ENCODE measurements at places on chromosomes 5 and 9.

DNA sequence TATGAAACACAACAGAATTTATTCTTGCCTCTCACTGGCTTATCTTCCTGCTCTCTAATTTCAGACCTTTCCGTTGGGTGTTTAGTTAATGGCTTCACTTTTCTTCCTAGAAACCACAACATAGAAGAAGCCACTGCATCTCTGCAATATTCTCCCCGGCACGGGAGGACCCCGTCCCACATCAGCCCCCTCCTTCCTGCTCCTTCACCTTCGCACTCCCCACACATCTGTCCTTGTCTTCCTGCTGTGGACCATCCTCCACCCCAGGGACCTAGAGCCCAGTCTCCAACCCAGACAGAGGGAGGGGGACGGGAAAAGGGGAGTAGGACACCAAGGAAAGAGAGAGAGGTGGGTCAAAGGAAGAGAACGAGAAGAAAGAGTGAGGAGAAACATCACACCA lies 1.4 kb downstream of the OR2V1 start:
- no peak for DNase-seq

DNA sequence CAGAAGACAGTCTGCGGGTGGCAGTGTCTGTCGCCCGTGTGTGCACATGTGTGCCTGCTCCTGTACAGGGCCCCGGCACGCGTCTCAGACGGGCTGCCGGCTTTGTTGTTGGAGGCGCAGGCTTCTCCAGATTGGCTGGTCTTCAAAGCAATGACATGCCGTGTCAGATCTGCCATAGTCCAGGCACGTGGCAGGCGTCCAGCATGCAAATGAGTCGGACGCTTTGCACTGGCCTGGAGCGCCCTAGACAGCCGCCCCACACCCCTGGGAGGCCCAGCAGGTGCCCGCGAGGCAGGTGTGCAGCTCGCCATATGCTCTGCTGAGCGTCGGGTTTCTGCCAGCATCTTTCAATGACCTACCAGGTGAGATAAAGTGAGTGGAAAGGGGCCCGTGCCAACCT lies 71.5 kb downstream of the GADD45G start:
- DNase-seq = no peak

DNA sequence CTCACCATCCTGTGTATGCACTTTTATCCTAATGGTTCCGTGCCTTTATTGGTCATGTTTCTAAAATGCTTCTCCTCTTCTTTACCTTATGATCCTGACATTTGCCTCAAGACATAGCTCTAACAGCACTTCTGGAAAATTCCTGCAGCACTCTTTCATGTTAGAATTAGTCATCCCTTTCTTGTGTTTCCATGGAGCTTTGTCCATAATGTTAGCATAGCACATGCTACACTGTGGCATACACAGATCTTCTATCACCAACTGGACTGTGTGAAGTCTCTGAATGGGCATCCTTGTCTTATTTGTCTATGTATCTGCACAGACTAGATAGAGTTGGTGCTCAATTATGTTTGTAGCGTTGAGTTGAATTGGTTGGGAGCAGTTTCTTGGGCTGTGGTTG lies 2.0 kb downstream of the SCGB3A2 start:
- DNase-seq = no peak

DNA sequence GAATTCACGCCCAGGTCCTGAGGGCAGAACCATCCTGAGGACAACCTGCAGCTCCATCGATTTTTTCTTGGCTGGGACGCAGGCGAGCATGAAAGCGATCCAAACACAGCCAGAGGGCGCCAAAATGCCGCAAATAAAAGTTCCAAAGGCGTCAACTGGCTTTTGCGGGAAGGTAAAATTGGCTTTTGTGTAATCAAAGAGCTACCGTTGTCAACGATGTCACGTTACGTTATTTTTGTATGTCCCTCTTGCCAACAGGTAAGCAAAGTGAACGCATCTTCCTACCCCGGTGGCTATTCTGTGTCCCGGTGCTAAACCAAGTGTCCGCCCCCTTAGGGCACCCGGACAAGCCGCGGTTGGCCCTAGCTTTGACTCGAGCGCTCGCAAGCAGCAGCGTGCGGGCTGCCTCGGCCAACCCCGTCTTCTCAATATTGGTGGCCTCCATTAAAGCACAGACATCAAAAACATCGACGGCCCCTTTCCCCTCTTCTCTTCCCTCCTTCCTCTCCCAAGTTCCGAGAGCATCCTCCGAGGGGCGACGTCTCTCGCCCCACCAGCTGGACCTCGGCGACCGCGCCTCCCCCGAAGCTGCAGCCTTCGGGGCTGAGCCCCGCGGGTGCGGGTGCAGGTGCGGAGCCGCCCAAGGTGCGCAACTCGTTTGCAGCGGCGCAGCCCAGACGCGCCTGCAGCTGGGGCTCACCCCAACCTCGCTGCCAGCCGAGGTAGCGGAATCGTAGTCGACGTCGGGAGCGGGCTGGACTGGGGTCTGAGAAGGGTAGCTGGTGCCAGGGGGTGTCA lies 1.1 kb upstream of the BASP1 start:
- peak; percentile 19 for DNase-seq

GRCh38 chr5:15864536-15865215 lies 314.9 kb downstream of the MARCHF11 start:
- no peak for DNase-seq

- no peak for DNase-seq
Measured at GRCh38 chr5:132853790-132854189, 12.5 kb downstream of the GDF9 start.

GRCh38 chr5:65030056-65030455 lies 261.3 kb downstream of the CWC27 start:
- no peak for DNase-seq

DNA sequence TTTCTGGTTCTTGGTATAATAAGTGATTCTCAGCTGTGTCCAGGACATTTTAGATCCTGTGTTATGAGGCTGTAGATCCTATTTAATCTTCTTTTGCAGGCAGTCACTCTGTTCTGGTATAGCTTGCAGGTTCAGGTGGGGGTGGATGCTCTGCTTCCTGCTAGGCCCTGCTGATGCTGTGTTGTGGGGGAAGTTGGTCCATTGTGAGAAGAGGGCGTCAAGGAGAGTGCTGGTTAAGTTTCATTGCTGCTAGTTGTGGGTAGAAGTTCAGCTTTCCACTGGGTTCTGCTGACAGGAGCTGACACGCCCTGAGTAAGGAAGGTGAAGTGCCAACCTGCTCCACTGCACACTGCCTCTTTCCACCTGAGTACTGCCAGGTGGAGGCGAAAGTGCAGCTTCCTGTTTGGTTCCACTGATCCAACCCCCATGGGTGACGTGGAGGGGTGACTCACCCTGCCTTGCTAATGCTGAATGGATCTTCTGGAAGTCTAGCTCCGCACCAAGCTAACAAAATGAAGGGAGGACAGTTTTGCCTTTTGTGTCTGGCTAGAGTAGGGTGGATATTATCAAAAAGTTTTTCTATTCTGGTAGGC lies 16.3 kb downstream of the NMRK1 start:
- peak; percentile 70 for DNase-seq

DNA sequence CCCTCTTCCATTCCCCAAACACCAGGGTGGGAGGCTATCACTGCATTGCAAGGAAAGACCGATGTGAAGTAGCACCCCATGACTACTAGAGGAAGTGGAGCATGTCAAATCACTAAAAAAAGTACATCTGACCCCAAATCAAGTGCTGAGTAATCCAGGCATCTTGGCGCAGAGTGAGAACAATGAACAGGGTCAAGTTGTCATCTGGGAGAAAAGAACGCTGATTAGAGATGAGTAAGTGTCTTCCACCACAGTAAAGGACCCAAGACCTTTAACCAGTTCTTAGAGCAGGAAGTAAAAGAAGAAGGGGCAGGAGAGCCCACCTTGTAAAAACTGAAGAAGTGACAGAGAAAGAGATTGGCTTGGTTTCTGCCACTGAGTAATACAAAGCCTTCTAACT lies 75.0 kb upstream of the RAD23B start:
- no peak for DNase-seq

DNA sequence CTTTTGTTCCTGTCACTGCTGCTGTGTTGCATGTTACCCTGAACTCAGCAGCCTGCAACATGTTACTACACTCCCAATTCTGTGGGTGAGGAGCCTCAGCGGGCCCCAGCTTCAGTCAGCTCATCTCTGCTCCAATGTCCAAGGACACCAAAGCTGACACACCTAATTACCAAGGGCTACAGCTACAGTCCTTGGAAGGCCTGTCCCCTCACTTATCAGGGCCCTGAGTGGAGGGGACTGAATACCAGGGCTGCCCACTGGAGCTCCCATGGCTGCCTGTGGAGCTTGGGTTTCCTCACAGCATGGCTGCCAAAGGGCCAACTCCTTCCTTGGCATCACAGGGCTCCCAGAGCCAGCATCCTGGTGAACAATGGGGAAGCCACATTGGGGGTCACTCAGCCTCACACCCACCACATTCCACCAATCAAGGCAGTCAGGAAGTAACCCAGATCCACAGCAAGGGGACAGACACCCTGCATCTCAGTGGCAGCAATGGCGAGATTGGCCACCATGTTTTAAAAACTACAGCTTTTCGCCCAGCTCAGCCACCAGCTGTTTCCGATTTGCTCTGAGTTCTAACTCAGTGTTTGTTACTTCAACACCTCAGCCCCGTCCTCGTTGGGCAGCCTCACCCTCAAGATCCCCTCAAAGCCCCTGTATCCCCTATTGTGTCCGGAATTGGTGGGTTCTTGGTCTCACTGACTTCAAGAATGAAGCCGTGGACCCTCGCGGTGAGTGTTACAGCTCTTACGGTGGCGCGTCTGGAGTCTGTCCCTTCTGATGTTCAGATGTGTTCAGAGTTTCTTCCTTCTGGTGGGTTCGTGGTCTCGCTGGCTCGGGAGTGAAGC lies 18.9 kb downstream of the SEMA4D start:
- no peak for DNase-seq

DNA sequence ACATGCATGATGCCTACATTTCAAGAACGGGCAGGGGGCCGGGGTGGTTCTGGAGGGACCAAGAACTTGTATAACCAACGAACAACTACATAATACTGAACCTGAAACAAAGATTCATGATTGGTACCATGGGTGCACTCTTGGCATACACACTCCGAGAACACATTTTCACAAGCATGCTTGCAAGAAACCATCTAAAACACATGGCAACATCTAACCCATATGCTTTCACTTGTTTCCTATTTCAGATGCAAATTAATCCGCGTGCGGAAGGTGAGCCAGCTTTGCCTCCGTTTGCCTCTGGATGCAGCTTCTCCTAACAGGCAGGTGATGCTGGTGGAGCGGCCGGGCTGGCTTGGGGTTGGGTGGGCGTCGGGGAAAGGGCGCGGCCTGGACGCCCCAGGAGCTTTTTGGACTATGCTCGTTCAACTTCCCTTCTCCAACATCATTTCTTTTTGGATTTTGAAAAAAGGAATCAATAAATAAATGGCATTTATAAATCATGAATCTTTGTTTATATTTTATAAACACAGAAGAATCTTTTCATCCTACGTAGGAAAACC lies 12.5 kb upstream of the SEC16A start:
- no peak for DNase-seq

- DNase-seq = no peak
Measured at GRCh38 chr9:129054163-129054851, 17.9 kb downstream of the MIGA2 start.

DNA sequence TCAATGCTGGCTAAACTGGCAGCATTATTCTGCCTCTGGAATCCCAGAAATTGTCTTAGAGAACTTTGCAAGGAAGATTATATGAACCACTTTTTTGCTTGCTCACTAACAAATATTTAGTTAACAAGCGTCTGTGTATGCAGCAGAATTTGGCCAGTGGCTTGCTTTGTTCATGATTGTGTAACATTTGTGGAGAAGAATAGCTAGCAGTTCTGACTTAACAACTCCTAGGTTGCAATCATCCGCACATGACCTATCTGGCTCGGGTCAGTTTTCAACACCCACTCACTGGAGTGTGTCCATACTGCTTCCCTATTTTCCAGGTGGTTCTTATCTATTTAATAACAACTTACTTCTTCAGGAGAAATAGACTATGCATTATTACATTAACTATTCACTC lies 98.5 kb downstream of the SNX18 start:
- no peak for DNase-seq

DNA sequence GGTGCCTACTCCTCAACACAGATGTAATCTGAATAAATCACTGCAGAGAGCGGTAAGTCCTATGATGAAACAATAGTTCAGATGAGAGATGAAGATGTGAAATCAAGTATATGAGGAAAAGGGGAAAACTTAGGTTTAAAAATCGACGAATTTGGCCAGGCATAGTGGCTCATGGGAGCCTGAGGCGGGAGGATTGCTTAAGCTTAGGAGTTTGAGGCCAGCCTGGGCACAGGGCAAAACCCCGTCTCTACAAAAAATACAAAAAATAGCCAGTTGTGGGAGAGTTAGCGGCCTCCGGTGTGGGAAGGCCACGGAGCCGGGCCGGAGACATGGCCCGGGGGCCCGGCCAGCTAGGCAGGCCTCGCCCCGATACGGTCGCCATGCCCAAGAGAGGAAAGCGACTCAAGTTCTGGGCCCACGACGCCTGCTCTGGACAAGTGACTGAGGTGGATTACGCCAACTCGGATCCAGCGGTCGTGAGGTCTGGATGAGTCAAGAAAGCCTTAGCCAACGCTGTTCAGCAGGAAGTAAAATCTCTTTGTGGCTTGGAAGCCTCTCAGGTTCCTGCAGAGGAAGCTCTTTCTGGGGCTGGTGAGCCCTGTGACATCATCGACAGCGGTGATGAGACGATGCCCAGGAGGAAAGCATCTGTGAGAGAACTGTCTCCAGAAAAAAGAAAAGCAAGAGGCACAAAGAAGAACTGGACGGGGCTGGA lies 62.8 kb upstream of the SUB1 start:
- DNase-seq = no peak

DNA sequence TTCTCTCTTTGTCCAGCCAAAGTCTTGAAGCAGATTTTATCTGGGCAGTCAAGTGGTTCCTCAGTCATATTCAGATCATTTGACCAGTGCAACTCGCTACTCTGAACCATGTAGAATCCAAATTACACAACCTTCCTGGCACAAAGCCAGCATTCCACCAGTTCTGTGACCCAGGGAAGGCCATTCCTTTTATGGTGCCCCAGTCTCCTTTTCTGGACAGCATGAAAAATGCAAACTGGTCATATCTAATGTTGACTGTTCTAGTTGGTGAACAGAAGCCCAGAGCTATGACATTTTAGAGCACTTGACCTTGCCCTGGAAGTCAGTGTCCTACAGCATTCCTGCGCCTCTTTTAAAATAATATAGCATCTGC lies 364.6 kb downstream of the BRINP1 start:
- DNase-seq = no peak

DNA sequence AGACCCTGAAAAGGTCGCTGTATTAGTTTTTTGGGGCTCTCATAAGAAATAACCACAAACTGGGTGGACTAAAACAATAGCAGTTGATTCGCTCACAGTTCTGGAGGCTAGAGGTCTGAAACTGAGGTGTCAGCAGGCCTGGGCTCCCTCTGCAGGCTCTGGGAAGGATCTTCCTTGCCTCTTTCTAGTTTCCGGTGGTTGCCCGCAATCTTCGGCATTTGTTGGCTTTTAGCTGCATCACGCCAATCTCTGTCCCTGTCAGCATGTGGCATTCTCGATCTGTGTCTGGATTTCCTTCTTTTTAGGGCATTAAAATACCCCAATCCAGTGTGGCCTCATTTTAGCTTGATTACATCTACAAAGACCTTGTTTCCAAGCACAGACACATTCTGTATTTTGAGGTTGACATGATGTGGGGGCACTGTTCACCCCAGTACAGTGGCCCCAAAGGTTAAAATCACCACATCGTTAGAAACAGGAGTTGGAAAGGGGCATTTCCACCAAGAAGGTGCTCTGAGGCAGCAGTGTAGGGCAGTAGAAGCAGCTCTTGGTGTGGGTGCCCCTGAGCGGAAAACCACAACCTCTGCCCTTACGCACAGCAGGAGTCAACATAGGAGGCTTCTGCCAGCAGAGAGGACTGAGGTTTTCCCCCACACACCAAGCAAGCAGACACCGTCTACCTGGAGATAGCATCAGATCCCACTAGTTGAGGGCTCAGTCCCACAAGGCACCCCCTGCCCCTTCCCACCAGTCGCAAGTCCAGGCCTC lies 13.5 kb downstream of the ZNF79 start:
- no peak for DNase-seq

GRCh38 chr5:12110629-12111028 lies 206.4 kb upstream of the CTNND2 start:
- DNase-seq = no peak

Measured in stimulated activated CD4-positive, alpha-beta T cell treated with anti-CD3 and anti-CD28 coated beads, Interleukin-2, amount 100 ng/mL, for 4 hours (primary cell).